ENCODE measurements at places on chromosomes 12 and 14.

- DNase-seq = no peak
Observed at GRCh38 chr12:96912261-96912660, 5.2 kb downstream of the NEDD1 start.

DNA sequence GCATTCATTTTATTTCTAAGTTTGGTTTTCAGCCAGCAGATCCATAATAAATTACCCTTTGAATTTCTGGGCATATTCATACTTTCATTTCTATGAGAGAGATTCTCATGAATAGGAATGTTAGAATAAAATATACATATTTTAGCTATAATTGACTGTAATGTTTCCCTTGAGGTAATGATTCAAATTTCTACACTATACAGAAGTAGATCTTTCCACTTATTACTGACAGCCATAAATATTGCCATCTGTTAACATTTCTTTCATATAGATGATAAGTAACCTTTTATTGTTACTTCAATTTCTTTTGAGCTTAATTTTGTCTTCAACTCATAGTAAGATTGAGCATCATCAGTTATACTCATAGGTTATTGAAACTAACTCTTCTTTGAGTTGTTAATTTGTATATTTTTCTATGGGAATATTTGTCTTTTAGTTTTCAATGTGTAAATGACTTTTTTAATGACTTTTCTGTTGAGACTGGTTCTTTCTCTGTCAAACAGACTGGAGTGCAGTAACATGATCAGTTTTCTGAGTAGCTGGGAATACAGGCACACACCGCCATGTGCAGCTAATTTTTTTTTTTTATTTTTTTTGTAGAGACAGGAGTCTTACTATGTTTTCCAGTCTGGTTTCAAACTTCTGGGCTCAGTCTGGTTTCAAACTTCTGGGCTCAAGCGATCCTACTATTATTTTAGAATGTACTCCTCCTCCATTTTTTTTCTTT is 991.6 kb downstream of the SLC6A15 start:
- no peak for DNase-seq

DNA sequence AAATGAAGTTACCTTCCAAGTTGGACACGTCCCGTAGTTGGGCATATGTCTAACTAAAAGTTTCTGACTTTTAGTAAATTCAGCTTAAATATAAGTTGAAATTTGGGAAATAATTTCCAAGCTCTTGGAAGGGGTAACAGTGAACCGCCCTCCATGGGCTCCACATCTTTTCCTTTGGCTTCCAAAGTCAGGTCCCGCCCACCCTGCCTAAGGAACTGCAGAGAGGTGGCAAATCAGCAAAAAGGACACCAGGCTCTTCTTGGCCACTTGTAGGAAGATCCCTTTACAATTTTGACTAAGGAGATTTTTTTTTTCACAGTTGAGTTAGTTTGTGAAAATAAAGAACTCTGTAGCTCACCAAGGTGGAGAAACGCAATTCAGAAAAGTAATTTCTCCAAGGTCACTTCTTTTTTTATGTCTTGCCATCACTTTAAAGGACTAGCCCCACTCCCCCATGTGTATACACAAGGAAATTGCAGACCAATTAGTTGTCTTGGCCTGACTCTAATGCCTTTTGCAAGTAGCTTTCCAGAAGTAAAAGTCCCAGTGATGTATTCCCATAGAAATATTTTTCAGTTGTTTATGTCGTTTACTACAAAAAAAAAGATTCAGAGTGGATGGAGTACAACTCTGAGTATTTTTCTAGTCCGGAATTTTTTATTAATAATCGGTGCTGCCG is 181.2 kb downstream of the PELI2 start:
- DNase-seq = no peak

DNA sequence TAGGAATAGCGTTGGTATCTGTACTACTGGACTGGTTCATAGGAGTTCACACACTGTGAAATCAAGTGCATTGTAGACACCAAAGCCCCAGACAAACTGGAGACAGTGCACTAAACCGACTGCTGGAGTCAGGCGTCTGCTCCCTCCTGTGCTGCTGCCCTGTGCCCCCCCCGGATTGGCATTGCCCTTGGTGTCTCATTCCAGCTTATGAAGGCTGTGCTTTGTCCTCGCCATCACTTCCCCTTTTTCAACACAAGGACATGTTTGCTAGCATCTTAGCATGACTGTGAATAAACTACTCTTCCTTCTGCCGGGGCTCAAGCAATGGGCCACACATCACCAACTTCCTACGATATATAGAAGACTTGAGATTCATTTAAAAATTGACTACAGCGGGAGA is 84.0 kb downstream of the TMCC3 start:
- no peak for DNase-seq

DNA sequence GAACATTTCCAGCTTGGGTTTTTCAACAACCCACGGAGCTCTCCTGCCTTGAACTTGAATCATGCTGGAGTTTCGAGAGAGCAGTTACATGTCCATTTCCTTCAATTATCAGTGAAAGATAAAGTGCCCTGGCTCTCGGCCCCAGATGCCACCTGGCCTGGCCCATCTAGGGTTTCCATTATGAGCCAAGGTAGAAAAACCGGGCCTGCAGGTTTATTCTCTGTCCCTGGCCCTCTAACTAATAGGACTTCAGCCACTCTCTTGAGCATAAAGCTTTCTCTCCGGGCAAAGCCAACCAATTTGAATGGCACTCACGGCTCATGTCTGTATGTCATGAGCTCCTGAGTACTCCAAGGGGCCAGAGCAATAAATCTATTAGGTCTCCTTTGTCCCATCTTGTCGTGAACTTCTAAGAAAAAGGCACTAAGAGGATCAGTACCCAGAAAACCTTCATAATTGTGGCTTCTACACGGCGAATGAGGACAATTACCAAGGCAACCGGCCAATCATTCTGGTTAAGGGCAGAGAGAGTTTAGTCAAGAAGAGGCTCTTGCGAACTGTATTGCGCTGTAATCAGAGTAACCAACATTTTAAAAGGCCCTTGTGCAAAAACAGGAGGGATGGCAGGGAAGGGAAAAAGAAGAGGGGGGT is 392.3 kb downstream of the MED13L start:
- DNase-seq = no peak

GRCh38 chr14:97005934-97006333 is 208.8 kb downstream of the VRK1 start:
- DNase-seq = no peak

- no peak for DNase-seq
Observed at GRCh38 chr12:53268630-53269562, 797 bp downstream of the ESPL1 start.

- no peak for DNase-seq
Observed at GRCh38 chr12:115998119-115998633, 279.3 kb downstream of the MED13L start.

DNA sequence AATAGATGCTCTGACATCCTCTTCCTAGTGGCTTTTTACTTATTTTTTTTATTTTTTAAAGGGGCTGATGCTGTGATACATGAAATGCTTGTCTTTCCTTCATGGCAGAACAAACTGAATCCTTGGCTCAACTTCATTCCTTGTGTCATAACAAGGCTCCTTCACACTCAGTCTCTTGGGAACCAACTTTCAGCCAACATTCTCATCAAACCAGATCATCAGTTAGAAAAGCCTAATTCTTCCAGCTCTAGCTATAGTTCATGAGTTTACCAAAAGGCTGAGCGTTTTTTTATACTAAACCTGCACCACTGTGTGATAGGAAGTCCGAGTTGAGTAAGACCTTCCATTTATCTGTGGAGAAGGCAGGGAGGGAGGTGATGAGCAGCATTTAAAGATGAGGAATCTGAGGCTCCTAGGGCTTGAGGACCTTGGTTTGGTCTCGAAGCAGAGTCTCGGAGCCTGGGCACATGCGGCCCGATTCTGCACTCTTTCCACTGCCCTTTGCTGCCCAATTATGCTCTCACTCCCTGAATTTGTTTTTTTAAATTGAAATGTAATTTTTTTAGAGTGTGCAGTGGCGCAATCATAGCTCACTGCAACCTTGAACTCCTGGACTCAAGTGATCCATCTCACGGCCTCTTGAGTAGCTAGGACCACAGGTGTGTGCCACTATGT is 8.2 kb downstream of the GPRC5D start:
- no peak for DNase-seq

GRCh38 chr12:120688527-120689071 is 1.6 kb downstream of the MLEC start:
- no peak for DNase-seq

DNA sequence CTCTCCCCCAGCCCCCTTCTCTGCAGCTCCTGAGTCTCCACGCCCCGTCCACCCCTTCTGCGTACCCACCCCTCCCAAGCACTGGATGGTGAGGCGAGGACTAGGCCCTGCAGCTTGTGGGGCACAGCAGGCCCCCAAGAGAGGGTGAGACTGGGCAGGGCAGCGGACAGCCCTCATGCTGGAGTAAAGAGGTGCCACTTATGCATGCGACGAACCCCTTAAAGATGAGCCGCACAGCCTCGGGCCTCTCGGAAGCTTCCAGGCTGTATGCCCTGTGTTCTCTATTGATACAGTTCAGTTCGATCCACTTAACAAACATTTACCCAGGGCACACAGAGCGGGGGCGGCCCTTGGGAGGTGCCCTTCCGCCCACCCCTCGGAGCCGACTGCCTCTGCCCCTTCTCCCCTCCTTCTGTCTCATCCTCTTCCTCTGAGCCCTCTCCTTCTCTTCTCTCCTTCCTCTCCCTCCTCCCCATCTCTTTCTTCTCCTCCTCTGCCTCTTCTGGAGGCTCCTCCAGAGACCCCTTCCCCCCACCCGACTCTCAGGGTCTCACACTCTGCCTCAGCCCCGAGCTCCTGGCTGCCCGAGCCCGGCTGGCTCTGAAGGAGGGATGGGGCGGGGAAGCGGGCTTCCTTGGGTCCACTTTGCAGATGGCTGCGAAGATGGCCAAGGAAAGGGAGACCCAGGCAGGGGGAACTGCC is 32.7 kb upstream of the DLK1 start:
- DNase-seq = no peak

DNA sequence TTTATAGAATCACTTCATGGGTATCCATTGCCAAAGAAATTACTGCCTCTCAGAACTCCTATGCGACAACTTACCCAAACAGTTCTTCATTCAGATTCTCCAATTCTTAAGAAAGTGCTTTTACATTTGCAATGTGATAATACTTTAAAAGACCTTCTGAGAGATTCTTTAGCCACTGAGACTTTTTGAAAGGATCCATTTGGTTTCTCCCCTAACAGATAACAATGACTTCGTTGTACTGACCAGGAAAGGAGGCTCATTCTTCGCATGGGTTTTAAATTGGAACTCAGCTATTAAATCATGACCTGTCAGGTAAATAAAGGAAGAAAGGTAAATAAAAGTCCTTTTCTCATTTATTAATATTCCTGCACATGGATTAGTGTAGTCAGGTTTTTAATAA is 14.8 kb downstream of the ITPR2 start:
- DNase-seq = no peak

DNA sequence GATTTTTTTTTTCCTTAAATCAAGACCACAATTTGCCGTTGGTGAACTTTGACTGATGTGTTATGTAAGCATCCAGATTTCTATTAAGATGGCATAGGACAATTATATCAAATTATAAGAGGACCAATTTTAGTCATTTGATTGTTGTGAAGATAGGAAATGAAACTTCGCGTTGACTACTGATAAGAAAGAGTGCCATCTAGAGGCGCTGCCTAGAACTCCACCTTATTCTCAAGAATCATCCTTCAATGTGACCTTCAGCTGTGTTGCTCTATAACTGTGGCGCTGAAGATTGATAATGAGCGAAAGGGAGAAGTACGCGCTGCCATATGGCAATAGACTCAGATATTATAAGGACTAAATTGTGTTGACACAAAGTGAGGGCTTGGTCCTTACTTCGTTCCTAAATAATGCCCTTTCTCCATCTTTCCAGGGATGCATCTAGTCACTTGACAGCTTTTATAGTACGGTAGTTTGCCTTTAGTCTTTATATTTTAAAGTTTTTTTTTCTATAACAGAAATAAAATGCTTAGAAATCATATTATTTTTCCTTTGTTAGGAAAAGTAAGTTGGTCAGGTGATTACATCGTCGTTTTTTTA is 350.8 kb upstream of the STXBP6 start:
- DNase-seq = no peak

DNA sequence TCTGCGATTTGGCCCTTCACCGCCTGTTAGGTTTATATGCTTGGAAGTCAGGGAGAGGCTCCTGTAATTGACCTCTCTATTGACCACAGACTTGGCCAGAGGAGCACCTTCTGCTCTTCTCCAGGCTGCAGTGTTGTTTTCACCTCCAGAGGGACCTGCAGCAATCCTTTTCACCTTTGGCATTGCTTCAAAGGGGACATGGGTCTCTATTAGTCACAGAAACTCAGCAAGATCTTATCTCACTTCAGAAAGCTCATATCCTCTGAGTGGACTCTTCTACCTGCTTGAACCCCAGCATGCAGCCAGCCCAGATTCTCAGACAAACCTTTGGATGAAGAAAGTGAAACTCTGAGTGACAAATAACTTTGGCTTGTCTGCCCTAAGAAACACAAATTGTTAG is 339.3 kb downstream of the NRXN3 start:
- no peak for DNase-seq

DNA sequence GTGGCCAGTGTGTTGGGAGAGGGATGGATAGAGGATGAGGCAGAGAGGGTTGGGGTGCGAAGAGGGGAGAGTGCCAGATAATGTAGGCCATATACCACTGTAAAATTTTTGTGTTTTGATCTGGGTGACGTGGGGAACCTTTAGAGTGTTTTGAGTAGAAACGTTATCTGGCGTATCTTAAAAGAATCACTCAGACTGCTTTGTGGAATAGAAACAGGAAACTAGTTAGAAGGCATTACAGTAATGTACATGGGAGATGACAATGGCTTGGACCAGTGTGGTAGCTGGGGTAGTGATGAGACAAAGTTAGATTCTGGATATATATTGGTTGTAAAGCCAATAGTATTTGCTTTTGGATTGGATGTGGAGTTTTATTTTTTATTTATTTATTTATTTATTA is 20.6 kb downstream of the ATF1 start:
- no peak for DNase-seq

DNA sequence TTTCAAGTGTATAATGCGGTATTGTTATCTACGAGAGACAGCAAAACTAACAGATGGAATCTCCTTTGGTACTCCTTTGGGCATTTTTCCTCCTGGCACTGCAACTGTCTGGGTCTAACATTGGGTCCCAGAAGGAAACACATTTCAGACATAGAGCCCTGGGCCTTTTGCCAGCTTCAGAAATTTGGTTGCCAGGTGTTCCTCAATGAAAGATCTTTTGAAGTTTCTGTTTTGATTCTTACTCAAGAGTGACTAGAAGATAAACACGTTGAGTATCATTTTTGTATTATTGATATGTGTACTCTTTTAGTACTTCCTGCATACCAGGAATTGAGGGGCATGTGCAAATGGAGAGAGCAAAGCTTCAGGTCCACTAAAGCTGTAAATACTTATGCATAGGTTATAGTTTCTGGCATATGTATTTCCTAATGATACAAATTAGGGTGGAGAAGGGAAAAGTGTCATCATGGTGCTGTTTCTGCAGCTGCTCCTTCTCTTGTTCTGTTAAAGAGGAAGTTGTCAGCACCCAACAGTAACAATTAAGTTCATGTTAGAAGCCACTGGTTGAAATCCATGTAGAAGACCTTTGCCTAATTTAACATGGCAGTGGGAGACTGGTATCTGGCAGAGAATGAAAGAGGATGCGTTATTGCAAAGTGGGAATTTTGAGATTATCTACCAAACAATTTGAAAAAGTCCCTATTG is 53.5 kb downstream of the SLC38A6 start:
- no peak for DNase-seq

GRCh38 chr12:570435-570920 is 92.8 kb downstream of the NINJ2 start:
- DNase-seq = no peak
